ENCODE measurements at places on chromosomes 2 and 18.

GRCh38 chr2:16773080-16773713, 107.6 kb upstream of the CYRIA start:
- peak; percentile 39 for DNase-seq

DNA sequence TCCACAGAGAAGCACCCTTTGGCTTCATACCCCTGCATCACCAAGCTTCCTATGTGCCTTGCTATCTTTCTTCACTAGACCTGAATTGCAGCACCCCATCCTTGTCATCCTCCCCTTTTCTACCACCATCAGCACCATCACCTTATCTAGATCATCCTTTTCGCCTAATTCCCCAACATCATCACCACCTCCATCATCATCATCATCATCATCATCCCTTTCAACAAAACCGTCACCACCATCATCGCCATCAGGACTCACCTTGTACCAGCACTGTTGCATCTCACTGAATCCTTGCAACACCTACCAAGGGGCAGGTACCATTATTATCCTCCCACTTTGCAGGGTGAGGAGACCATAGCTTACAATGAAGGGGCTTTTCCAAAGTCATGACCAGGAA, 10.8 kb upstream of the ECEL1 start:
- no peak for DNase-seq

DNA sequence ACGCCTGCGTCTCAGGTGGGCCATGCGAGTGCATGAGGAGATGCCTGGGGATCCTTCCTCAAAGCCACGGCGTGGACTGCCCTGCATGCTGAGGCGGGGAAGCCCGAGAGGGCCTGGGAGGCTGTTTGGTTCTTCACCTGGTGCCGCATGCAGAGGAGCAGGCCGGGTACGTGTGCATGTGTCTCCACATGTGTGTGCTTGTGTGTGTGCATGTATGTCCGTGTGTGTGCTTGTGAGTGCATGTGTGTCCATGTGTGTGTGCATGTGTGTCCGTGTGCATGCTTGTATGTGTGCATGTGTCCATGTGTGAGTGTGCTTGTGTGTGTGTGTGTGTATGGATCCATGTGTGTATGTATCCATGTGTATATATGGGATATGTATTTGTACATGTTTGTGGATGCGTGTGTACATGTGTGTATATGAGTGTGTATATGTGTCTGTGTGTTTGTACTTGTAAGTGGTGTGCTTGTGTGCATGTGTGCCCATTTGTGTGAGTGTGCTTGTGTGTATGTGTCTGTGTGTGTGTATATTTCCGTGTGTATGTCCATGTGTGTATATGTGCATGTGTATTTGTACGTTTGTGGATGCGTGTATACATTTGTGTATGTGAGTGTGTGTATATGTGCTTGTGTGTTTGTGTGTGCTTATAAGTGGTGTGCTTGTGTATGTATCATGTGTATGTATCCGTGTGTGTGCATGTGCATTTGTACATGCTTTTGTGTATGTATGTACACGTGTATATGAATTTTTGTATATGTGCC, 79.0 kb downstream of the PTGR3 start:
- no peak for DNase-seq

GRCh38 chr2:151358166-151358970, 976 bp downstream of the TNFAIP6 start:
- no peak for DNase-seq

GRCh38 chr2:219772697-219773096, 145.3 kb downstream of the SLC4A3 start:
- no peak for DNase-seq

DNA sequence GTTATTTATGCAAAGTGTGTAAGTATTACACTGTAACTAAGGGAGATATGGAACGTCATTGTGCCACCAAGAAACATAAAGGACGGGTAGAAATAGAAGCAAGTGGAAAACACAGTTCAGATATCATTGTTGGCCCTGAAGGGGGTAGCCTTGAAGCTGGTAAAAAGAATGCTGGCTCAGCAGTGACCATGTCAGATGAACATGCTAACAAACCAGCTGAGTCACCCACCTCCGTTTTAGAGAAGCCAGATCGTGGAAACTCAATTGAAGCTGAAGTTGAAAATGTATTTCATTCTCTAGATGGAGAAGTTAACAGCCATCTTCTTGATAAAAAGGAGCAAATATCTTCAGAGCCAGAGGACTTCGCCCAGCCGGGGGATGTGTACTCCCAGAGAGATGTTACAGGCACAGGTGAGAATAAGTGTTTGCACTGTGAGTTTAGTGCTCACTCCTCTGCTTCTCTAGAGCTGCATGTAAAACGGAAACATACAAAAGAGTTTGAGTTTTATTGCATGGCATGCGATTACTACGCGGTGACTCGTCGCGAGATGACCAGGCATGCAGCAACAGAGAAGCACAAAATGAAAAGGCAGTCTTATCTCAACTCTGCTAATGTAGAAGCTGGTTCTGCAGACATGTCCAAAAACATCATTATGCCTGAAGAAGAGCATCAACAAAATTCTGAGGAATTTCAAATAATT, 36.1 kb downstream of the ZNF407 start:
- peak; percentile 71 for DNase-seq

DNA sequence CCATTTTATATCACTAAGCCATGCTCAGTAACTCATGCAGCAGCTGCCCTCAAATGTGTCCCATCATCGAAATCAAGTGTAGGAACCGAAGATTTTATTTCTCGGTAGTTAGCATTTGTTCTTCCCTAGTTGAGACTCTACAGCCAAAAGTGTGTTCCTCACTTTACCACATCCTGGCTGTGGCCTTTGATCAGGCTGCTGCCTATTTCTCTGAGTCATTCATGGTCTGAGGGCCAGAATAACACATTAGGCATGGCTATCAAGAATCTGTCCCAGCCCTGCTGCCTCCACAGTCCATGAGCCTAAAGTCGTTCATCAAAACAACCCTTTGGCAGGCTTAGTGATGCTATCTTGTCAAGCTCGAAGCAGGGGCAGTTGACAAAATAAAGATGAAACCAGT, 300.1 kb downstream of the TDRD15 start:
- DNase-seq = no peak

DNA sequence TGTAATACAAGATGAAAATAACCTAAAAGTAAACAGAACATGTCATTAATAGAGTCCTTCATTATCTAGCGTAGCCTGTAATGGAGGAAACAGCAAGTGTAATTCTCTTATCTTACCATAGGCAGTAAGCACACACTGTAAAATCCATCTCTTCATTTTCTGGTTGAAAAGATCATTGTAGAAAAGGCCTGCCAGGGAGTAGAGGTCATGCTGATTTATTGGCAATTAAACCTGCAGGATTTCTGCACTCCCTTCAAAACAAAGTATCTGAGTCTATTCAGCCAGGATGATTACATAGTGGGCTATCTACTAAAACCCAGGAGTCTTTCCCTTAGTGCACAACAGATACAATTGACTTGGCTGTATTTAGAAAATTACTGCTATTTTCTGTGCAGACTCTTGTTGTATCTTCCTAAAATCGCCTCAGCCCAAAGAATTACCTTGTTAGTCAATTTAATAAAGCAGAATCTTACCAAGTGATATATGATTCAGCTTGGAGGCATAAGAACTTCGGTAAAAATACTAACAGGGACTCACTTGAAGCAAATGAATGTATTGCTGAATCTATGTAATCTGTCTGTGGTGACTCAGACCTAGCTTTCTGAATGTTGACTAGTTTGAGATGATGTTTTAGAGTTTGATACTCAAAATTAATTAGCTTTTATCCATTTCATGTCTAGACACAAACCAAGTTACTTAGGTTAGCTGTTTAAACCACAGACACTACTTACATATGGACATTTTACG, 250.4 kb upstream of the STON1 start:
- DNase-seq = no peak

- DNase-seq = no peak
Observed at GRCh38 chr2:25316101-25316500, 25.6 kb downstream of the DNMT3A start.

DNA sequence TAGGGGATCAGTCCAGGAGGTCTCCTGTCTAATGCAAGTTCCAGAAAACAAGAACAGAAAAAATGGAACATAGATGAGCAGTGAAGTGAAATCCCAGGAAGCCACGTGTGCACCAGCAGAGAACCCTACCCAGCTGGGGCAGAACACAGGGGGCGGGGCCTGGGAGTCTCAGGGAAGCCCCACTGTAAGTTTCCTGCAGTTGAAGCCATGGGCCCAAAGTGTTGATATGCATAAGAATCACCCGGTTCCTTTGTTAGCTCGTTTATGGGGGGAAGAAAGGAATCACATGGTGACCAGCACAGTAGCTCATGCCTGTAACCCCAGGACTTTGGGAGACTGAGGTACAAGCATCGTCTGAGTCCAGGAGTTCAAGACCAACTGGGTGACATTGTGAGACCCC, 131.3 kb downstream of the INO80D start:
- no peak for DNase-seq

GRCh38 chr2:172452845-172453244, 25.5 kb downstream of the ITGA6 start:
- no peak for DNase-seq

DNA sequence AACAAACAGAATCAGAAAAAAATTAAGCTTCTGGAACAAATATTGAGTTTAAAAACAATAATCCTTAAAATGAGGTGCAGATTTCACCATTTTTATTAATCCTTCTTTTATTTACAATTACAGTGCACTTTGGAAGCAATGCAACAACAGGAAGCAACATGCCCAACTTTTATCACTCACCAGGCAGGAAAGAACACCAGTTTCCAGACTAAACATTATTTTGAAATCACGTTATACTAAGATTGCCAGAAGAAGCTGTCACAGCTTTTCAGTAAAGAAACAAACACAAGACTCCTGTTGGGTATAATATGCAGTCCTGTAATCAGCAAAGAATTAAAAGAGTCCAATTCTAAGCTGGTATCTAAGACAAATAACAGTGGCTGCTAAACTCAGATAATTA, 137.9 kb upstream of the ZC3H15 start:
- DNase-seq = no peak

DNA sequence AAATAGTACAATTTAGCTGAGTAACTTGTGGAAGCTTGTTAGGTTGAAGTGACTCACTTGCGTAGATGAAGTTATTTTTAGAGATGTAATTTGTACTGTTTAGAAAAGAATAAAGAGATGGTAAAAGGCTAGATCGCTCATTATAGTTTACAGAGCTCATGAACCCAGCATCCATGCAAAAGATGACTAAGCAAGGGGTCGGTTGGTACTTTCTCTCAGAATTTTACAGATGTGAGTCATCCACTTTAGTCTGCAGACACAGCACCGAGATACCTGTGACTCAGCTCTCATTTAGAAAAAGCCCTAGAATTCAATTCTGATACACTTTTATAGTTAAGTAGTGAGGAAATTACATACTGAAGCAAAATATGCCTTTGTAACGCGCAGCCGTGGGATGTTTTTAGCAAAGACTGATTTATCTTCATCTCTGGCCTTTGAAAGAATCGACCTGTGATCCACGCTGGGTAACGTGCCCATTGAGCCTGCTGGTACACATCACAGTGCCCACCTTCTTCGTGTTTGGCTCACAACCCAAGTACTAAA, 116.5 kb upstream of the FOSL2 start:
- peak; percentile 99 for DNase-seq

DNA sequence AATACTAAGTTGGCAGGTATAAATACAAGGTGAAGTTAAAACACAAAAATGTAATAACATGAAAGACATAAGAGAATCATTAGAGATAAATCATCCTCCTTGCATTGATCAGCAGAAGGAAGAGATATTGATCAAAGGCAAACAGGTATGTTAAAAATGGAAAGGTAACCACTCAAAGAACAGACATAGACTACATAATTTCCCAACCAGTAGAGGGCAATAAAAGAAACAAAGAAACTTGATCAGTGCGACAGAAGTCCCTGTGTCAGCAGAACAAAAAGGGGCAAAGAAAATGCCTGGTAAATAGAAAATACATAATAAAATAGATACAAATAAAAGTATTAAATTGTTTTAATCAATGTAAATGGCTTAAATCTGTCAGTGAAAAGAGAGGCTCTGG, 53.6 kb downstream of the FAM228A start:
- DNase-seq = peak; percentile 52

- DNase-seq = no peak
Observed at GRCh38 chr18:64311859-64312258, 163.0 kb upstream of the LINC00305 start.

- no peak for DNase-seq
Observed at GRCh38 chr2:59389240-59389639, 1148.1 kb upstream of the FANCL start.

DNA sequence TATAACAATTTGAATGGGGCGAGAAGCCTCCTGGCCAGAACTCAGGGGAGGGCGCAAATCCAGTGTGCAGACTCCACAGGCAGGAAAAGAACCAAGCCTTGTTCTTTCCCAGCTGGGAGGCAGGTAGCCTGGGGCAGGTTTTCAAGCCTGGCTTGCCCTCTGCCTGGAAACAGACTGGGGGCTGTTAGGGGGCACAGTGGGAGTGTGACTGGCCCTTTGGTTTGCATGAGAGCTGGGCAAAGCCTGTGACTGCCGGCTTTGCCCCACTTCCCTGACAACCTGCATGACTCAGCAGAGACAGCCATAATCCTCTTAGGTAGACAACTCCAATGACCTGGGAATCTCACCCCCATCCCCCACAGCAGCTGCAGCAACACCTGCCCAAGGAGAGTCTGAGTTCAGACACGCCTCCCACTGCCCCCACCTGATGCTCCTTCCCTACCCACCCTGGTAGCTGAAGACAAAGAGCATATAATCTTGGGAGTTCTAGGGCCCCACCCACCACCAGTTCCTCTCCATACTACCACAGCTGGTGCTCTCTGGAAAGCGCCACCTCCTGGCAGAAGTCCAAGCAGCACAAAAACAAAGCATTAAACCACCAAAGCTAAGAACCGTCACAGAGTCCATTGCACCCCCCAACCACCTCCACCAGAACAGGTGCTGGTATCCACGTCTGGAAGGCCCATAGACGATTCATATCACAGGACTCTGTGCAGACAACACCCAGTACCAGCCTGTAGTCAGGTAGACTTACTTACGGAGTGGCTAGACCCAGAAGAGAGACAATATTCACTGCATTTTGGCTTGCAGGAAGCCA, 402.5 kb downstream of the STK39 start:
- DNase-seq = no peak

DNA sequence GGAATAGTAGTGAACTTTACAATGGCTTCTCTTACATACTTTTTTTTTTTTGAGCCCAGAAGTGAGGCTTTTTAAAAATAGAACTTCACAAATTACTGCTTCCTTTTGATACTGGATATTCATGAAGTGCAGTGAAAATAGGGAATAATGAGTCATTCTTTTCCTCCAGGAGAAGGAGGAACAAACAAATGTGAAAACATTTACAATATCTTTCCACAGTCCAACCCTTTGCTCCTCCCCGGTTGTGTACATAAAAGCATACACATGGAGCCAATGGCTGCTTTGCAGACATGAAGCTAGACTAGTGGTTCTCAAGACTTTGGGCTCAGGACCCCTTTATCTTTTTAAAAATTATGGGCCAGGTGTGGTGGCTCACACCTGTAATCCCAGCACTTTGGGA, 266.9 kb downstream of the GBX2 start:
- DNase-seq = no peak

DNA sequence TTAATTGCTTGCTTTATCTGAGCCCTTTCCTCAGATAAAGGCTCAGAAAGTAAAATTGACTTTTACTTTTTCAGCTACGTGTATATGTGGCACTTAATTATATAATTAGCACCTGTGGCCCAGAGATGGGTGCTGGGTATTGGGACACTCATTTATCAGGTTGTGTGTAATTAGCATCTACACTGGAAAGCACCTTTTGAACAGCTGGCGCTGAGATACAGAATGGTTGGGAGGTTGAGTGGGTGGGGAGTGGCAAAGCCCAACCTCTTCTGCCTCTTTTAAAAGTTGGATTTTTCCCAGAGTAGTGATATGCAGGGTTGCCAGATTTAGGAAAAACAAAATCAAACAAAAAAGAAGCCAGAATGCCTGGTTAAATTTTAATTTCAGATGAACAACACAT, 23.9 kb downstream of the SPTBN1 start:
- DNase-seq = no peak

Measured in ELR (cell line).